CD4-positive, alpha-beta T cell treated with Interleukin-6 at 100 ng/mL for 8 hours (primary cell): ENCODE measurements at places on chromosomes 13 and 19.
A peak's percentile ranks its signal among the peaks of the same experiment; 100 is the strongest.

DNA sequence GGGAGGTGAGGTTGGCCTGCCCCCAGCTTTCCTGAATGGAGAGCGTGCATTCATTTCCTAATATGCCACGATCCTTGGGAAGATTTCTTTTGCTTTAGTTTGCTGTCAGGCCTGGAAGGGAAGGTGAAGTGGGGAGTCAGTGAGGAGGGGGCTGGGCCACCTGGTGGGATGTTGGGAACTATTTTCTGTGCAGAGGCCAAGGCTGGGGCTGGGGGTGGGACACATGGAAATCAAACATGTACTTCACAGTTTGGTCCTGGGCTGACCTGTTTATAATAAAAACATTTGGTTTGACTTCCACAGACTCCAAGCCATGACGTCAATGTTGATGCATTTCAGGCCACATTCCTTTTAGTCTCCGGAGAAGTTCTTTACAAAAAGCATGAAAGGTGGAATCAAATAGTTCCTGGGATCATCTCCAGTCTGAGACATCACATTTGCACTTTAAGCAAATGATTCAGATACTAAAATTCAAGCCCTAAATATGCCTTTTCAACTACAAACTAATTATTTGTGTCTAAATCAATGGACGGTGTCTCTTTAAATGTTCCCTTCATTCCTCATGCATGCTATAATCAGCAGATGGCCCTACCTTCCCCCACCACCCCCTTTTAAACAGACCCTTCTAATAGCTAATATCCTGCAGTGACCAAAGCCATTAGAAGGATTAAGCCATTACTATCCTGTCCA lies 41.5 kb upstream of the MEDAG start:
- DNase-seq = no peak

DNA sequence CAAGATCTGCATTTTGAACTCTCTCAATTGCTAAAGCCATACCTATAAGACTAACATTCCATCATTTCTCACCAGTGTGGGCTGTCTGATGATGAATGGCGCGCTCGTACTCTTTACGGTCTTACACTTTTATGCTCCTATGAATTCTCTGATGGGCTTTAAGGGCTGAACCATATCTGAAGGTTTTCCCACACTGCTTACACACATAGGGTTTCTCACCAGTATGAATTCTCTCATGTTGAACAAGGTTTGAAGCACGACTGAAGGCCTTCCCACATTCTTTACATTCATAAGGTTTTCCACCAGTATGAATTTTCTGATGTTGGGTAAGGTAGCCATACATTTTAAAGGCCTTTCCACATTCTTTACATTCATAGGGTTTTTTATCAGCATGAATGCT lies 18.8 kb upstream of the ZNF607 start:
- DNase-seq = no peak

GRCh38 chr19:48311384-48311783 lies 14.0 kb upstream of the EMP3 start:
- DNase-seq = no peak

- DNase-seq = no peak
Observed at GRCh38 chr13:35681685-35682084, 205.2 kb upstream of the MAB21L1 start.

DNA sequence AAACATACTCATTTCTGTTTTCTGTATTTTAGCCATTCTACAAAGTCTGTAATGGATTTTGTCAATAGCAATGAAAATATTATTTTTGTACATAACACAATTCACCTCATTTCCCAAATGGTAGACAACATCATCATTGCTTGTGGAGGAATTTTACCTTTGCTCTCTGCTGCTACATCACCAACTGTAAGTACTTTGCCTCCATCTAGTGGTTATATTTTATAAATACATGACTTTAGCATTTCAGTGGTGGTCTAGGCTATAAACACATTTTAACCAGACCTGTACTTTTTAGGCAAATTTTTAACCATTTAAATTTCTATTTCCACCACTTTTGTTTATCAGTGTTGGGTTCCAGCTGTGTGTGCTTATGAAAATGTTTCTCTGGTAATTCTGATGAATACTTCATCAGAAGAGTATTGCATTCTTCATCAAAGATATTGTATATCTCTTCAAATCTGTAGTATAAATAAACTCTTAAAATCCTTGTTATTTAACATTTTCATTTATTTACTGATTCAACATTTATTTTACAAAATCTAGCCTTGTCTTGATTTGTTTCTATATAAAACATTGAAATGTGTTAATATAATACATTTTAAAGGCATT lies 222.4 kb downstream of the NBEA start:
- no peak for DNase-seq

GRCh38 chr13:113034451-113035212 lies 65.6 kb downstream of the MCF2L start:
- no peak for DNase-seq

- DNase-seq = no peak
Observed at GRCh38 chr13:59978862-59979261, 184.9 kb downstream of the DIAPH3 start.

- DNase-seq = peak; percentile 74
Observed at GRCh38 chr19:46529622-46530451, 34.2 kb upstream of the PNMA8B start.

DNA sequence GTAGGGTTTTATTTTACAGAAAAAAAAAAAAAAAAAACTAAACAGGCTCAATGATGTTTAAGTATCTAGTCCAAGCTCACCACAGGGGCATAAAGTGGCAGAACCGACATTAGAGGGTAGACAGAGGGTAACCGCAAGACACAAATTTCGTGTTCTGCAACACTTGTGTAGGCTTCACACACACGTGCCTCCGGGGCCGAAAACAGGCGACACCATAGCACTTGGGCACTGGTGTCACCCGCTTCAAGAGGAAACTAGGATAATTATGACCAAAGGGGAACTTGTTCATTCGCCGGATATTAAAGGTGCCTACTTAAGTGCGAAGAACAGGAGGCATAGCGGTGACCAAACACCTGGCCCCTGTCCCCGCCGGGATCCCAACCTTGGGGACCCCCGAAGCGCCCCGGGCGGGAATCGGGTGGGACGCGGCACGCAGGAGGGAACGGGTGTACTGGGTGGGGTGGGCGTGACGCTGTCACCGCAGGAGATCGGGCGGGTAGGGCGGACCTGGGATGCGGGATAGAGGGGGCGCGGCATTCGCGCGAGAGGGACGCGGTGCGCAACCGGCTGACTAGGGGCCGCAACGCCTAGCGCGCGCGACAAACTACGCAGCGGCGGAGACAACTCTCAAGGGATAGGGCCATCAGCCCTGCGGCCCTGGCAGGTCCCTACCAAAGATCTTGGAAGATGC lies 558 bp downstream of the MZT1 start:
- peak; percentile 9 for DNase-seq

DNA sequence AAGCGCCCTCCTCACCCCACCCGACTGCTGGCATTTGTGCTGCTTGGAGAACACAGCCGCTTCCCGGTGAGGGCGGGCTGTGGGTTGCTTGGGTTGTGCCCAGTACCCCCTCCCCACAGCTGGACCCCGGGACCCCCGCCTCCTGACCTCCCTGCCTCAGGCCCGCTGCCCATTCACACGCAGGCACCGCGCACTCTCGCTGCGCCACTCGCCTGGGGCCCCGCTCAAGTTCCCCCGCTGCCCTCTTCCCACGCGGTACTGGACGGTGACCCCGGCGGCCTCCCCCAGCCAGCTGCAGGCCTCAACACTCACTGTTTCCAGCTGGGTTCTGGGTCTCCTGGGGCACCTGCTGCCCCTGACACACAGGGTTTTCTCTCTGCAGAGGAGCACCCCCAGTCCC lies 16.4 kb downstream of the PLEKHJ1 start:
- DNase-seq = no peak

- DNase-seq = no peak
Observed at GRCh38 chr13:37490176-37490779, 108.3 kb downstream of the POSTN start.

DNA sequence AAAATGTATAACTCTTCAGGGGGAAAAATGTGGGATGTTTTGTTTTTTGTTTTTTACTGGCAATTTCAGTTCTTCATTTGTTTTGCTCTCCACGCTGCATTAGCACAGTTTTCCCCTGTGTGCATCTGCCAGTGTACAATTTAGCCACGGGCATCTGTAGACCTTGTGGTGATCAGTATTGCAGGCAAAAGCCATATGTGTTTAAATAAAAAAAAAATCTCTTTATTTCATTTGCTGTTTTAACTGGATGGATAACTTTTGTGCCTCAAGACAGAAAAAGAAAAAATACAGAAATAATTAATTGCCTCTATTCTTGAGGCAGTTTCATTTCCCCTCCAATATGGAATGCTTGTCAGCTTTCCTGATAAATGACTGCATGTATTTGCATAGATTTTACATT lies 7.9 kb upstream of the MAB21L1 start:
- DNase-seq = no peak

DNA sequence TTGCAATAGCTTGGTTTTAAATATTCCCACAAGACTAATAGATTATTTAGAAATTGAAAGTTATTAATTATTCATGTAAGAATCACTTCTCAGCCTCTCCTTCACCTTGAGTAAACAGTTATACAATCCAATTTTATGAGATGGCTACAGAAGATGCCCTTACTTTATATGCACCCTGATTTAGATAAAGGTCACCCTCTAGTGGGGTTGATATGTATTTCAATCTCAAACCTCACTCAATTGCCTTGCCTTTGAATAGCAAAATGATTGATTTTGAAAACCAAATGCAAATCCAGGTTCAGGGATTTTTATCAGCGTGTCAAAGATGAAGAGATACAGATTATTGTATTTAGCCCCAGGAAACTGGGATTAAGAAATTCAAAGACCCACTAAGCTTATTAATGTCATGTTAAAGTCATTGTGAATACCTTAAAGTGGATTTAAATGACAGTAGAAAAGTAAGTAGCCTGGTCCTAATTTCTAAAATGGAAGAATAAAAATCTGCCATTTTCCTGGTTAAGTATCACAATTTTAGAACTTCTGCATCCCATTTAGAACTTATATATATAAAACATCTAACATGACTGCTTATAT lies 305.1 kb downstream of the ITGBL1 start:
- DNase-seq = no peak

- no peak for DNase-seq
Observed at GRCh38 chr19:4494691-4495064, 22.6 kb downstream of the HDGFL2 start.

- no peak for DNase-seq
Observed at GRCh38 chr13:95643936-95644598, 439 bp downstream of the DZIP1 start.

- DNase-seq = no peak
Observed at GRCh38 chr13:24223341-24224231, 63.1 kb downstream of the SPATA13 start.

DNA sequence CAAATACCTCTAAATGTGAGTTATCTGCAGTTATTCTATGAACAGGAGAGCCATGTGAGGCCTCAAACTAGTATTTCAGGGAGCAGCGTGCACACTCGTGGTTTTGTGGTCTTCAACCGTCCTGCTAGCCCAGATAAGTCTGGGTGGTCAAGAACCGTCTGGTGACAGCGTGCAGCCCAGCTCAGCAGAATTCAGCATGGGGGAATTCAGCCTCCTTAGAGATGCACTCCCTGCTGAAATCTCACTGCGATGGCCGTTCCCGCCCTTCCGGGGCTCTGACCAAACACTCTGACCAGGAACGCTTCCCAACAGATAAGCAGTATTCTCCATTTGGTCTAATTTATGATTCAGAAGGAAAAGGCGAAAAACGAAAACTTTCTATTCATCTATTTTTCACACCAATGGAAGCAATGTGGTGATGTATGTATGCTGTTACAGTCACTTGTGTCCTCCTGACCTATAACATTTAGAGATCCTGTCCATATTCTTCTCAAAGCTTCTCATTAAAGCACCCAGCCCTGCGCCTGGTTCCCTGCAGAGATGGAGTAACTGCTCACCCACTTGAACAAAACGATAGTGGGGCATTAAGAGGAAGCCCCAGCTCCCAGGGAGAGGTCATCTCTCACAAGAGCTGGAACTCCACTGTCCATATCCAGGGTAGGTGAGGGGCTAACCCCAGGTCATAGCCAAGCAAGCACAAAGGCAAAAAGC lies 2.9 kb downstream of the ANKRD27 start:
- no peak for DNase-seq

DNA sequence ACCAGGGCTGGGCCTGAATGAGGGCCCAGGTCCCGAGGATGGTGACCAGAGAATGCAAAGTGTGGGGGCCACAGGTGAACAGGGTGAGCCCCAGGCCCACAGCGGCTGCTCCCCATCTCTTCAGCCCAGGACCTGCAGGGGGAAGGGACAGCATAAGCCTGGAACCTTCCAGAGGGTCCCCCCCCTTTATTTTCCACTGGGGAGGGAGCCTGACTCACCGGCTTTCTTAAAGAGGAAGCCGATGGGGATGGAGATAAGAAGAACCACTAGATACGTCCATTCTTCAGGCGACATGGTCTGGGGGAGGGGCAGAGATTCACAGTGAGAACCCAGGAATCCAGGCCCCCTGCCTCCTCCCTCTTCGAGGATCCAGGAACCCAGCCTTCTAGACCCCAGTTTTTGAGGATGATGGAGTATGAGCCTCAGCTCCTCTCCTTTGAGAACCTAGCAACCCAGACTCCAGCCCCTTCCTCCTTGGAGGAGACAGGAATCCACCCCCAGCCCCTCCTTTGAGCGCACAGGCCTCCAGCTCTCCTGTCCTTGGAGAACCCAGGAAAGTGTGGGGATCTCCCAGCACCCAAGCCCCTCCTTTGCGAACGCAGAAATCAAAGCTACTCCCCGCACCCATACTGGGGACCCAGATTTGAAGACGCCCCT lies 1.0 kb downstream of the MBOAT7 start:
- DNase-seq = peak; percentile 50

DNA sequence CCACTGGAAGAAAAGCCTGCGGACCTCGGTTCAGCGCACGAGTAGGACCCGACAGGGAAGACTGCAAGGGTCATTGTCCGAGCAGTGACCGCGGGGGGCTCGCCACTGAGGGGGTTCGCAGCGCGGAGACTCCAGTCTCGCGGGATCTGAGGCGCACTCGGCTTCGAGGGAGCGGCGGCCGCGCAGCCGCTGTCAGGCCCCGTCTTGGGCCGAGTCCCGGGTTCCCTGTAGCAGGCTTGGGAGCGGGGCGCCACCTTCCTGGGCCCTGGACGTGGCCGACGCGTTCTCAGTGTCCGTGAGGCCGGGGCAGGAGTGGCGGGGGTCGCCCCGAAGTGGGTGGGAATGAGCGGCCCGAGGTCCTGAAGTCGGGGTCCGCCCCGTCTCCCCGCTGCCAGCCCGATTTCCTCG lies 474 bp upstream of the FAM174C start:
- DNase-seq = no peak
